ENCODE measurements at places on chromosomes 3 and 15.

DNA sequence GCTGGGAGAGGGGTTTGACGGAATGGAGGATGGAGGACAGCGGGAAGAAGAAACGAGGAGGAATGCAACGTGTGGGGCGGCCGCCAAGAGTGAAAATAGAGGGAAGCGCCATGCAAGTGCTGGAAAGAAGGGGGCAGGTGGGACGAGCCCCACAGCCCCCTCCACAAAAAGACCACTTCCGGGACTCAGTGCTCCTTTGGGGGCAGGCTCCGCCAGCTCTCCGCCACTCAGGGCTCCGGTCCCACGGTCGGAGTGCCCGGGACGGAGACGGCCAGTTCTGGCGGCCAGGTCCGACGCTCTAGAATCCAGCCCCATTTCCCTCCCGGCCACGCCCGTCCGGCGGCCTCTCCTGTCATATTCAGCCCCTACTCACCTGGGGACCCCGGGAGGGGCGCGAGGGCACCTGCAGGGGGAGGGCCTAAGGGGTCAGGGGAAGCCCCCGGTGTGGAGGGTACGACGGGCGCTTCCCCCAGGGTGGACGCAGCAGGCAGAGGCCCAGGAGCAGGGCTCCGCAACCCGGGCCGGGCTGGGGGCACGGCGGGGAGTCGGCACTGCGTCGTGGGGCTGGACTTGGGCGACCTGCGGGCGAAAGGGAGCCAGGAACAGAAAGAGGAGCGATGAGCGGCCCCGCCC, 25.5 kb upstream of the CSPG4 start:
- DNase-seq: no peak

- no peak for DNase-seq
Measured at GRCh38 chr3:18847583-18848197, 300.6 kb upstream of the KCNH8 start.

DNA sequence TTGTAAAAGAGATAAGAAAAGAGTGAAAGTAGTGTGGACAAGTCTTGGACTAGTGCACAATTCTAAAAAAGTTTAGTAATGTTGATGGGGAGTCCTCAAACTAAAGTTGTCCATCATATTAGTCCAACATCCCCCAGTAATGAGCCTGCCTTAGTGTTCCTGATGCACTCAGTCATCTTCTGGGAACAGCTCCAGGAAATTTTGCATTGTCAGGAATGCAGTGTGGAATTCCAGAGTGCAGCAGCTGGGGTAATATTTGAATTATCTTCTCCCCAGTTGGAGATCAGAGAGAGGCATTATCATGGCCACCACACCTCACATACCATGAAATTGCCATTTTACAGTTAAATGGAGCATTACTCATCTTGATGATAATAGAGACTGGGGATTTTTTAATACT, 528.8 kb upstream of the NAALADL2 start:
- no peak for DNase-seq

DNA sequence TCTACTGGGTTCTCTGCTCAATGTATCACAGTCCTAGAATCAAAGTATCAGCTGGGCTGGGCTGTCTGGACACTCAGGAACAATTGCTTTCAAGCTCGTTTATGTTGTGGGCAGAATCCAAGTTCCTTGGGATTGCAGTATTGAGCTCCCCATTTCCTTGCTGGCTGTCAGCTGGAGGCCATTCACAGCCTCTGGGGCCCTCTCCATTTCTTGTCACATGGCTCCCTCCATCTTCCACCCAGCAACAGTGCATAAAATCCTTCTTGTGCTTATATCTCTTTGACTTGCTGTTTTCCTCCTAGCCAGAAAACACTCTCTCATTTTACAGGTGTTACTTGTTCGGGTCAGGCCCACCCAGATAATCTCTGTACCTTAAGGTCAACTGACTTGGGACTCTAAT, 363.5 kb downstream of the IGSF11 start:
- DNase-seq: no peak

DNA sequence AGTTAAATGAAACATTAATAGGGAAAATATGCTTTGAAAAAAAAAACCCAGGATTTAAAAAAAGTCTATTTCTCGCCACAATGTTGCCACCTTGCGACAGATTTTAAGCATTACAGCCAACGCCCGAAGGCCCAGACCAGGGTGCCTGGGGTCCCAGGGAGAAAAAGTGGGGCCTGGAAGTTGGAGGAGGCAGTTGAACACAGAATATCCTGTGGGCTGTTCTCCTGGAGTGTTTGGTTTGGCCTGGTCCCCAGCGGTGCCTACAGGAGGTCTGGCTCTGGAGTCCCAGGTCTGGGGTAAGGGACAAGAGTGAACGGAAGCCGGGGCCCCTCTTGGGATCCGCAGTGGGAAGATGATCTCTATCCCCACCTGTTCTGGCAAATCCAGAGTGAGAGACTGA, 3.4 kb downstream of the RNU6-1 start:
- DNase-seq: no peak
